Fibroblast of upper back skin (primary cell): ENCODE measurements at places on chromosomes 12 and 14.

GRCh38 chr12:68746572-68747180, 700 bp downstream of the SLC35E3 start:
- peak; percentile 68 for DNase-seq

DNA sequence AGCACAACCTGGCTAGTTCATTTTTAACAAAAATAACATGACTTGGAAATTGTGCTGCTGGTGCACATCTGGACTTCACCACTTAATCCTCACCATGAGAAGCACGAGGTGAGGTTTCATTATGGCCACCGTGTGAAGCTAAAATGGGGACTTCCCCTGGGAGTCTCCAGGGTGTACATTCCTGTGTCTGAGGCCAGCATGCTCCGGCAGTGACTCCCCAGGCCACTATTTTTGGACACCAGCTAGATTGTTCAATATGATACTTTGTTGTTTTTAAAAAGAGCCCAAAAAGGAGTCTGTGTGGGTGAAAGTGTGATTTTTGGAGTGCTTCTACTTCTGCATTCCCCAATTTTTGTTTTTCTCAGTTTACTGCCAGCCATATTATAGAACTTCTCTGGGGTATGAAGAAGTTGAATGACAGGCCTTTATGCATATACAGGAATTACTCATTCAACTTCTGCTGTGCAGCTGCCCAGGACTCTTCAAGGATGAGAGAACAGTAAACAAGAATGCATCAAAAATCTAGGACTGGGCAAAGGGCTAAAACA, 16.9 kb upstream of the AICDA start:
- peak; percentile 61 for DNase-seq

- peak; percentile 27 for DNase-seq
These were observed 120.2 kb downstream of the CRACR2A start for GRCh38 chr12:3632754-3633153.

- no peak for DNase-seq
These were observed 10.2 kb downstream of the SPRYD3 start for GRCh38 chr12:53068811-53069585.

DNA sequence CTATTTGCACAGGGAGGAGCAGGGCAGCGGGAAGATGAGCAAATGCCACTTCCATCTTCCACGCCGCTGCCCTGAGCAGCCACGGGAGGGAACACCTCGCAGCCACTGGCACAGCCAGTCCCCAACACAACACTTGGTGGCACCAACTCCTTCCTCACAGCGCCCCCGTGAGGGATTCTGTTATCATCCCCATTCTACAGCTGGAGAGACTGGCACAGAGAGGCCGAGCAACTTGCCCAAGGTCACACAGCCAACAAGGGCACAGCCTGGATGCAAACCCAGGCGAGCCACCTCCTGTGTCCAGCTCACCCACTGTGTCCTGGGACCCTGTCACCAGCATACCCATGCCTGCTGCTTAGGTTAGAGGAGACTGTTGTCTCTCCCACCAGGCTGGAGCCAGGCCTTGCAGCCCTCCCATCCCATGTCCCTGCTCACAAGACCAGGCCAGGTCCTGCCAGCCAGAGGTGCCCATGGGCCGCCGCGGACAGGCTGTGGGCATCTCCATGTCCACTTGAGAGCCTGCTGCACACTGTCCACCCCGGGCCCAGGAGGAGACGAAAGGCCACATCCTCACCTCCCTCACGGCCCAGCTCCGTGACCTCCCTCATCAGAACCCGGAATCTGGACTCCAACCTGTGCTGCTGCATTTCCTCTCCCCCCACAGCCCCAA, 57.0 kb downstream of the NCOR2 start:
- no peak for DNase-seq

DNA sequence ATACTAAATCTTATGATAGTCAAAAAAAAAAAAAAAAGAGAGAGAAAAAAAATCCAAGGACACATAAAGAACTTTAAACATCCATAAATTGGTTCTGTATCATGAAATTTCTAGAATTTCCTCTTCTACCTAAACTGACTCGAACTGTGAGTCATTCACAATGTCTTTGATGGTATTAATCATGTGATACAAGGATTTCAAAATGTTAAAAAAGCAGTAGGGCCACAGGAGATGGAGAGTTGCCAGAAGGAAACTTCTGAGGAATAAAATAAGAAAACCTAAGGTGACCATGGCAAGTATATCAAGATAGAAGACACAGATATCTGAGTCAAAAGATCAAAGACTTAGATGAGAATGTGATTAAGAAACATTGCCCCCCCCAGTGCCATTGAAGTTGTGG, 1320.9 kb upstream of the FLRT2 start:
- peak; percentile 14 for DNase-seq

DNA sequence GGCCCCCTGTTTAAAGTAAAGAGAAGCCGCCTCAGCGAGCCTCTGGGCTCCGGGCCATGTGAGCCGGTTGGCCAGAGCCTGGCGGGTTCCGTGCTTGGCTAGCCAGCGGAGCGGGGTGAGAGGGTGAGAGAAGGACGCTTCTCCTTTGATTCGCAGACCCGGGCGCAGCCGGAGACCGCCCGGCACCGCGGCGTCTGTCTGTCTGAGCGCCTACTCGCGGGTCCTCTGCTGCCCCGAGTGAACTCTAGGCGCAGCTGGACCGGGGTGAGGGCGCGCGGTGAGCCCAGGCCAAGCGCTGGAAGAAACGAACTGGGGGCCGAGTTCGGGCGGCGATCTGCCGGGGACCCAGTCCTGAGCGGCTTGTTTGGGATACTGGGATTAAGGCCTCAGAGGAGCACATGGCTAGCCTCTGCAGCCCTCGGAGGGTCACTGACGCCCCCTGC, 41.4 kb upstream of the TBX5 start:
- no peak for DNase-seq

DNA sequence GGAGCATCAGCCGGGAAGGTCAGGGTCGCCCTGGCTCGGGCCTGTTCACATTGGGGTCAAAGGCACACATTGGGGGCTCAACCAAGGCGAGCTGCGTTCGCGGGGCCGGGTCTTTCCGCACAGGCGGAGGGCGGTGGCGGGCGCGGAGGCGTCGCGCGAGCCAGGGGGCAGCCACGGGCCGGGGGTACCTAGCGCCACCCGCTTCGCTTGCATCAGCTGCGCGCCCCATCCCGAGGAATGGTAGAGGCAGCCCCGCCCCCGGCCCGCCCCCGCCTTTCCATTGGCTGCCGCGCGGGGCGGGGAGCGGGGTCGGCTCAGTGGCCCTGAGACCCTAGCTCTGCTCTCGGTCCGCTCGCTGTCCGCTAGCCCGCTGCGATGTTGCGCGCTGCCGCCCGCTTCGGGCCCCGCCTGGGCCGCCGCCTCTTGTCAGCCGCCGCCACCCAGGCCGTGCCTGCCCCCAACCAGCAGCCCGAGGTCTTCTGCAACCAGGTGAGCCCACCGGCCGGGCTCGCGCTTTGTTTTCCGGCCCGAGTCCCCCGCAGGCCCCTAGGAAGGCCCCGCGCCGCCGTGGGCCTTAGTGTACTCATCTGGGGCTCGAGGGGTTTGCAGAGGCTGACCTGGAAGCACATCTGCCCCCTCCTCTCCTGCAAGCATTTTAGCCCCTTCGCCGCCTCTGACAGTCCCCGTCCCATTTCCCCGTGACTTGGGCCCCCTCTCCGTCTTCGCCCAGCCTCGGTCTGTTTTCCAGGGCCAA, at the start of gene ALDH2:
TSS of gene ALDH2 (plus strand) at position 326 of the 754 bp plus-strand sequence. CDS start at position 376, 50 bp downstream.
- DNase-seq = peak; percentile 73

DNA sequence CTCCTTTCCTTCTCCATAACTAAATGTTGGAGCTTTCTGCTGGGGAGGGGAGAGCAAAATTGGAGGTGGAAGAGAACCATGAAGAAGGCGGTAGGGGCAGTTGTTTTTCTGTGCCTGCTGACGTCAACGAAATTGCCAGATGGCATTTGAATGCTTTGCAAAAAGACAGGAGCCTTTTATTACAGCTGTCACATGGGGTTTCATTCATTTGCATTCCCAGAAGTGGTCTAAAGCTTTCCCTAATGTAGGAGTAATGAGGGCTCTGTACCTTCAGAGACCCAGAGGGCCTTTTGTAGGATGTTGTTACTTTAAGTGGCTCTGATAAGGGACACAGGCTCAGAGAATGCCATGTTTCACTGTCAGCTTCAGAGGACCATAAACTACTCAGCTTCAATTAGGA, 107.1 kb upstream of the SLCO1C1 start:
- no peak for DNase-seq

GRCh38 chr12:24879644-24880043, 69.3 kb downstream of the BCAT1 start:
- DNase-seq = no peak

DNA sequence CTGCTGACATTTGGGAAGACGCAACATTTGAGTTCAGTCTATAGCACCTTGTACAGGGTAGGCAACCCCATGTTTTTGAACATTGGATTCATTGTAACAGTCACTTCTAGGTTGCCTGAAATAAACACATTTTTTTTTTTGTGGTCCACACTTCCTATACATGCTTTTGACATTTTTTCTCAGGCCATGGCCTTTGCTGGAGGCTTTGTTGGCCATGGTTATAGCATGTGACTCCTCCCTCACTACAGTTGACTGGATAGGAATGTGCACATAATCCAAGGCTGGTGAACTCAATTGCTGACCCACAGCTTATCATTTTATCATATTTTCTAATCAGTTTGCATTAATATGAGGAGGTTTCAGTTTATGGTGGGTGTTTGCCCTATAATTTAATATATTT, 60.6 kb downstream of the TMEM117 start:
- no peak for DNase-seq

DNA sequence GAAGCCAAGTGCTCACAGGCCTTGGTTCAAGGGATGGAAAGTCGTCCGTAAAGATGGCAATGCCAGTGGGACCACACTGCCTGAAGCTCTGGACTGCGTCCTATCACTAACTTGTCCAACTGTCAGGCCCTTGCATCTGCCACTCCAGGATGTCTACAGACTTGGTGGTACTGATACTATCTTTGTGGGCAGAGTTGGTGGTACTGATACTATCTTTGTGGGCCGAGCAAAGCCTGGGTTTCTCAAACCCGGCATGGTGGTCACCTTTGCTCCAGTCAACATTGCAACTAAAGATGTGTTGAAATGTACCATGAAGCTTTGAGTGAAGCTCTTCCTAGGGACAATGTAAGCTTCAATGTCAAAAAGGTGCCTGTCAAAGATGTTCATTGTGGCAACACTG, 128.4 kb upstream of the SEL1L start:
- DNase-seq = no peak

- peak; percentile 49 for DNase-seq
These were observed 291.7 kb downstream of the RAD51B start for GRCh38 chr14:68111097-68111852.

DNA sequence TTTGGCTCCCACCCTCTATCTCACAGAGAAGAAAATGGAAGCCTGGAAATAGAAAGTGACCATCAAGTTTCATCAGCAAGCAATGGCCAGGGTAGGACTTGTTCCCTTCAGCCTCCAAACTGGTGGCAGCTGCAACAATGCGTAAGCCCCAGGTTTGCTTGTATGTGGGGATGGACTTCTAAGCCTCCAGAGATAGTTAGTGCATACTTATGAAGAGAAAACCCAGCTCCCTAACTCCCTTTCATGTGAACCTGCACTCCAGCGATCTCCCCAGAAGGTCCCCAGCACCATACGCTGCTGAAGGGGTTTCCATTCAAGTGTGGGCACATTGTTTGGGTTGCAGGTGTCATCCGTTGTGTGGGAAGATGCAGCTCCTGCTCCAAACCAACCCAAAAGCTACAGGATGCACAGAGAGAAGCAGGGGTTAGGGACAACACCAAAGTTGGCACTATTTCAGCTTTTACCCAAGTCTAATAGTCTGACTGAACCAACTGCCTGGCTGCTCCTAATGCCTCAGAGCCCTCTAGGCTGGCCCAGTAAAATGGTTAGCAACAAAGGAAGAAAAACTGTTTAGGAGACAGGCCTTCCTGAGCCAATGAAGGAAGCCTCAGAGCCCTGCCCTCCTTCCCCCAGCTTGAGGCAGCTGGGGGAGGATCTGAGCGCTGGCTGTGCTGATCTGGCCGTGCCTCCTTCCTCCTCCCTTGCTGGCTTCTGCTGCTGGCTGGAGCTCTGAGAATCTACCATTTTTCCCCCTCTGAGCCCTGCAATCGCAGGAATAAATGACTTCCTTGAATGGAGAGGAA, 12.3 kb downstream of the ZFP36L1 start:
- DNase-seq = peak; percentile 72

DNA sequence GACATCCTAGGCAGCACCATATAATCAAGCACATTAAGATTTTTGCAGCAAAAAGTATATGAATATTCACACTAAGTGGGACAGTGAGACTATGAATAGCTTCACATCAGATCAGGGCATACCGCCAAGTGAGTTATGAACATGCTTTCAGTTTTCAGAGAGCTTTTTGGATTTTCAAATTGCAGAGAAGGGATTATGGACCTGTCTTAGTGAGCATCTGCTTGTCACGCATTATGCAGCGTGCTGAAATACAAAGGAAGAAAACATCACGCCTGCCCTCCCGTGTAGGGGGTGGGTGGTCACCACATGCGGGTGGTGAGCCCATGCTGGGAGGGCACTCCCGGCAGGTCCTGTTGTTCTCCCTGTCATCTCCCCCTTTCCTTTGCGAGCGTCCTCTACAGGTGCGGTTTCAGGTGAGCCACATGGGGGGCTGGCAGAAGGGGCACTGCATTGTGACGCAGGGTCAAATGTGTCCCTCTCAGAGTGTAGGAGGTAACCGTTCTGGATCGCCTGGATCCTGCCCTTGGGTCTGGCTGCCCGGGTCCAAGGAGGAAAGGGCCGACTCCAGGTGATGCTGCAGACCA, 42.6 kb downstream of the TRAF3 start:
- DNase-seq = peak; percentile 51

GRCh38 chr12:31029916-31030562, 43.6 kb upstream of the DDX11 start:
- no peak for DNase-seq

DNA sequence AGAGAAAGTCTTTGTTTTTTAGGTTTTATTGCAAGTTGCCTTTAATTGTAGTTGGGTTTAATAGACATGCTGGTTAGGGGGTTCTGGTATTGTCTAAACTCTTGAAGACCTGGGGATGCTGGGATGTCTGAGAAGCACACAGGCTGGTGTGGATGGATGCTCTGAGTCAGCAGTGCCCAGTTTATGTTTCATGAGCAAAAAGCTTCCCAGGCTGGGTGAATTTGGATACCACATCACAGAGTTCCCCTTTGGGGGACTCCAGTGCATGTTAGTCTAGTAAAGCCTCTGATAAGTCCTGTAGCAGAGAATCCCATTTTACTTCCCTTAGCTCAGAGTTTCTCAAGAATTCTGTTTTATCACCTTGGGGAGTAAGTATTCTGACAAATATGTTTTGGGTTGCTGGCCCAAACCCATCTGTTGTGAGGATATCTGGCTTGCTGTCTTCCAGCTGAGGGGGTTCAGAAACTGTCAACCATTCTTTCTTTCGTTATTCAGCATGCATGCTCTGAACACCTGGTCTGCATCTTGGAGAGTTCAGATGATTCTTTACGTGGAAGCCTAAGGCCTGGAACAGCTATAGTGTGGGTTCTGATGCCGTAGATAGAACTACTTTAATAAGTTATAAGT, 509.1 kb downstream of the VRK1 start:
- DNase-seq = no peak

GRCh38 chr14:59228421-59228820, 40.0 kb downstream of the DAAM1 start:
- peak; percentile 62 for DNase-seq

GRCh38 chr14:68462683-68463082, 330.2 kb downstream of the ZFP36L1 start:
- DNase-seq = peak; percentile 67
